ENCODE measurements at places on chromosomes 11 and 22.
A peak's percentile ranks its signal among the peaks of the same experiment; 100 is the strongest.

- no peak for DNase-seq
Observed at GRCh38 chr11:92558323-92558722, 333.7 kb downstream of the FAT3 start.

DNA sequence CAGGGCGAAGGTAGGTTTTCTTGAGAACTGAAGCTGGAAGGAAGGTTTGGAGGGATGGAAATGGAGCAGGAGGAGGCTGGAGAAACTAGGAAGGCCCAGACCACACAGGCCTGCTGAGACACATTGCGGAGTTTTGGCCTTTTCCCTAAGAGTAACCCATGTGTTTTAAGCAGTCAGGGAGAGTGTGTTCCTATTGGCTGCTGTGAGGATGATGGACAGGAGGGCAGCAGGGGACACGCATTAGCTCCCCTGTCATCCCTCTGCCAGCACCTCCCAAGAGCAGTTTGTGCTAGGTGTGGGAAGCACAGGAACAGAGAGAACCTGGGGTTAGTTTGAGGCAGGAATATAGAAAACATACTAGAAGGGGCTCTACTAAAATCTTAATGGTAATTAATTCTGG is 842.1 kb downstream of the TBC1D22A start:
- DNase-seq = no peak

DNA sequence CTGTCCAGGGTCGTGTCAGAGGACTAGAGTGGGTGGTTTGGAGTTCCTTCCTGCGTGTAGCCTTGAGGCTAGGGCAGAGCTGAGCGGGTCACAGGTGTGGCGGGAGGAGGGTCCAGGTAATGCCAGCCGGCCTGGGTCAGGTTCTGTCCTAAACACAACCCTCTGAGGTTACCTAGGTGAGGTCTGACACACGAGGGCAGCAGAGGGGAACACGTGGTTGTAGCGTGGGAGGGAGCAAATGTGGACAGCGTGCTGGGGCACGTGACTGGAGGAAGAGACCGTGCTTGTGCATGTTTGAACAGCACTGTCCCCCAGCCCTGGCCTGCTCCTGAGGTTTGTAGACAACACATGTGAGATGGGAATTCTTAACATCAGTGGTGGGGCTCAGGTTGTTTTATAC is 13.1 kb downstream of the MOV10L1 start:
- DNase-seq = peak; percentile 7

DNA sequence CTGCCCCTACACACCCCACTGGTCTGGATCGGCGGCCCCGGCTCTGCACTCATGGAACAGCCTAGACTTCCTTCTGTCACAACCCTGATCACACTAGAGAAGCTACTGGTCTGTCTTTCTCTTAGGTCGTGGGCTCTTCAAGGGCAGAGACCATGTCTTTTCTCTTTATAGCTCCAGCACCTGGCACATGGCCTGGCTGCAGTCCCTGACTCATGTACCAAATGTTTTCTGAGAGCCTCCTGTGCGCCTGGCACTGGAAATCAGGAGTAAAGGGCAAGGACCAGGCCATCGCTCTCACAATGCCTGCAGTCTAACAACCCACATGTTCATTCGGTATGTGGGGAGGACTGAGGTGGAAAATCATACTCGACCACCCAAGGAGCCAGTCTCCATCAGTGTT is 7.5 kb downstream of the ASCC2 start:
- DNase-seq = no peak

- DNase-seq = no peak
Observed at GRCh38 chr11:73889019-73889418, 12.2 kb downstream of the PAAF1 start.

- no peak for DNase-seq
Observed at GRCh38 chr11:100716838-100717237, 29.8 kb downstream of the ARHGAP42 start.

DNA sequence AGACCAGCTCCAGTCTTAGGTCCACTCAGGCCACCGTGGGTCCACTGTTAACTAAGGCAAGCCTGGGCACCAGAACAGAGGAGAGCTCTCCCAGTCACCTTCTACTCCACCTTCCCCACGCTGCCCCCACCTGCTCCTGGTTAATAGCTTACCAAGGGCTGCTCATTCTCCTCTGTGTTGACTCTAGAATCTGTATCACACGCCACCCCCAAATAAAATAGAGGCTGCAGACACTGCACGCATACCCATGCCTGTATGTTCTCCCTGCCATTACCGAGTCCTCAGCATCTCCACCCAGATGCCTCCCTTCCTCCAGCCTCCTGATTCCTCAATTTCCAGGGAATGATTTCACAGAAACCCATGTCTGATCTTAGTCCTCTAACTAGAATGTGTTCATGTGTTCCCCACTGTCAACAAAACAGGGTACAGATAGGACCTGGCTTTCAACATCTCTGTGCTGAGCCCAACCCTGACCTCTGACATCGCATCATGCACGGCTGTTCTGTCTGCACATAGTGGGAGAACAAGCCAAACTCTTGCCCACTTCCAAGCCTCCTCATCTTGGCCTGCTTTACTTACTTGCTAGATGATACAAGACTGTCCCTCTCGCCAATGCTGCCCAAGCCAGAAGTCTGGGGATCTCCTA is 49.8 kb downstream of the SMCO4 start:
- no peak for DNase-seq

- no peak for DNase-seq
Observed at GRCh38 chr11:114078423-114078822, 18.9 kb downstream of the ZBTB16 start.

DNA sequence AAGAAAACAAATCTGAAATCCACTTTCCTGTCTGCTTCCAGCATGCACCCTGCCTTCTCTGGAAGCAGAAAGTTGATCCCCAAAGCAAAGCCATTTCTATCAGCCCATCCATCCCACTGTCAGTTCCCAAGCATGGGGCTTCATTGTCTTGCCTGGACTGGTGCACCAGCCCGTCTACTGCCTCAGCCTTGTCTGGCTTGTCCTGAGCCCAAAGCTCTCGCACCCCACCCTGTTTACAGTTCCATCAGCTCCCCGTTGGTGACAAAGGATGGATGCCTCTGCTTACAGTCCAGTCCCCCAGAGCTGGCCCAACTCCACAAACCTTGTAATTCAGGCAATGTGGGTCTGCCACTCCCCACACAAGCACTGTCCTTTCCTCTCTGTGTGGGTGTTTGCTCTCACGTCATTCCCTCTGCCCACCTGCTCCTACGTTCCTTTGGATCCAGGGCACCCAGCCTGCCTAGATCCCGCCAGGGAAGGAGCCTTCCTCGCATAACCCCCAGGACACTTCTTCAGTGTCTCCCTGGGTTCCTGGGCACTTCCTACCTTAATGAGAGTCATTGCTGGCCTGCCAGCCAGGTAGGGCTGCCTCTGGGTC is 38.8 kb downstream of the FBLN1 start:
- DNase-seq = no peak

DNA sequence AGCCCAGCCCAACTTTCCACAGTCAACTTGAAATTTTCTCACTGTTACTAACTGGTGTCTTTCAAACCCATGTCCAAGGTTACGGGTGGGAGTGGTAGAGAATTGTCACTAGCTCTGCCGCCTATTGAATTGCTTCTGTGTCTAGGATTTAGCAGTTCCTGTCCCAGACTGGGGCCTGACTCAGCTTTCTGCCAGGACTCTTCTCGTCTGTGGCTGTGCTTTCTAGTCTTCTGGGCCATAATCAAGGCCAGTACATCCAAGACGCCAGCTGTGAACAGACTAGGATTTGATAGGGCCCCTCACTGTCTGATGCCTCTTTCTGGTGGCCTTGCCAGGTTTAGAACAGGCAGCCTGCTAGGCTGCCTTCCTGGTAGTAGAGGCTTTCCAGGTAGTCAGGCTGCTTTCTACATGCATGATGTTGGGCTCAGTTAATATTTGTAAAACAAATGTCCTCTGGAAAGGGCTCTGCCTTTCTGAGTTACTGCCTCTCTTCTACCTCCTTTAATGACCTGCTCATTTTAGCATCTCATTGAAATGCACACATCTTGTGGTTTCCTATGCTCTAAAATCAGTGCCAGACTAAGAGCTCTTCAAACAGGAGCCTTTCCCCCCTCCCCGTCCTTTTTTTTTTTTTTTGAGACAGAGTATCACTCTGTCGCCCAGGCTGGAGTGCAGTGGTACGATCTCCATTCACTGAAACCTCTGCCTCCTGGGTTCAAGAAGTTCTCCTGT is 13.1 kb upstream of the HIKESHI start:
- DNase-seq = no peak

GRCh38 chr11:60955571-60955970 is 3.6 kb upstream of the SLC15A3 start:
- no peak for DNase-seq

DNA sequence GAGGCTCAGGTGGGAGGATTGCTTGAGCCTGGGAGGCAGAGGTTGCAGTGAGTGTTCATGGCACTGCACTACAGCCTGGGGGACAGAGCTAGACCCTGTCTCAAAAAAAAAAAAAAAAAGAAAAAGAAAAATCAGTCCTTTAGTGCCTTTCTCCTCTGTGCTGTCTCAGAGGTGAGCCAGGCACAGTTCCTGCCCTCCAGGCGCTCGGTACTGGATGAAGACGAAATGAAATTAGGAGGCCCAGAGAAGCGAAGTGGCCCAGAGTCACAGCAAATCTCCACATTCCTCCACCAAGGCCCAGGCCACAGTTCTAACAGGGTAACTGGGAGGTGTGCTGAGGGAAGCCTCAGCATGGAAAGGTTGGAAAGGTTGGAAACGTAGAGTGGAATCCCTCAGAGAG is 4.9 kb downstream of the PLEKHB1 start:
- no peak for DNase-seq

GRCh38 chr11:133029107-133029506 is 503.2 kb downstream of the OPCML start:
- no peak for DNase-seq

DNA sequence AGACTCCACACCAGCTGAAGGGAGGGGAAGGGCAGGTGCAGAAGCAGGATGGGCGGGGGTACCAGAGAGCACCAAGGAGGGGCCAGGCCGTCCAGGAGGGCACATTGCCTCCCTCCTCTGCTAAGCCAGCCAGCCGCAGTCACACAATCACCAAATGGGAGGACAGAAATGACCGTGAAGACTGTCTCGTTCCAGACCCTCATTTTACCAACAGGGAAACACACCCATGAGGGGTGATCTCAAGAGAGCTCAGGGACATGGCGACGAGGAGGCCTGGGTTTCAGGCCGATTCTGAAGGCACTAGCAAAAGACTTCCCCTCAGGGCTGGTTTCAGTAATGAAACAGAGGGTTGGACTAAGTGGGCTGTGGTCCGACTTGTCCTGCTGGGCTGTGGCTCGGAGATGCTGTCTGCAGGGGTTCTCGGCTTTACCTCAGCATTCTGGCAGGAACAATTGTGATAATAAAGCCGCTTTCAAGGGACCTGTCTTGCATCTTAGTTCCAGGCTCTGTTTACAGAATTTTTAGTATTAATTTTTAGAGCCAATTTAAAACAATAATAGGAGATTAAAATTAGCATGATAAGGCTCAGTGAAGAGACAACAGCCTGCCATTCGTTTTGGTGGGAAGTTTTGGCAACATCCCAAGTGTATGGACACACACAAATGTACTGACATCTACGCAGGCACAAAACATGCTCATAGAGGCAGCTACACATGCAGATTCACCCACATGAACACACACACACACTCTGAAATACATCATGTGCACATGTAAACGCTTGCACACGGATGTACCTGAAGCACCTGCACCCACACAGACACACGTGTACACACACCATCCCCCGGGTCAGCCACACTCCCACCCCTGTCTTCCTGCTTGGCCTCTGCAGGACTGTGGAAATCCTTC is 2.0 kb upstream of the B3GAT1 start:
- DNase-seq = no peak

DNA sequence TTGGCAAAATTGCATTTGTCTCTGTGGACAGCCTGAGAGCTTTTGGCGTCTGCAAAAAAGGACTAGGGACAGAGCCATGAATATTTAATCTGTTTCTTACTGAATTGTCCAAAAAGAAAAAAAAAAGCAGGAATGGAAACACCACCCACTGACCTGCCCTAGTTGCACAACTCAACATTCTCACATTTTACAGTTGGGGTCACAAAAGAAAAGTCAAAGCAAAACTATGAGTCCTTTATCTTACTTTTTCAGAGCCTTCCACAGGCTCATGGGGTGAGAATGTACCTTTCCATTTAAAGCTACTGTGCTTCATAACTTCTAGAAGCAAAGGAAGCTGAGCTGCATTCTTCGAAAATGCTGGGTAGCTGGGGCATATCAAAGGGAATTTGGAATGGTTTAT is 225.7 kb downstream of the FAM76B start:
- no peak for DNase-seq

GRCh38 chr11:99952816-99953215 is 734.3 kb upstream of the ARHGAP42 start:
- DNase-seq = no peak

GRCh38 chr11:118659953-118660680 is 19.3 kb downstream of the TREH start:
- DNase-seq = no peak

- no peak for DNase-seq
Observed at GRCh38 chr11:113569391-113569790, 94.2 kb upstream of the DRD2 start.

DNA sequence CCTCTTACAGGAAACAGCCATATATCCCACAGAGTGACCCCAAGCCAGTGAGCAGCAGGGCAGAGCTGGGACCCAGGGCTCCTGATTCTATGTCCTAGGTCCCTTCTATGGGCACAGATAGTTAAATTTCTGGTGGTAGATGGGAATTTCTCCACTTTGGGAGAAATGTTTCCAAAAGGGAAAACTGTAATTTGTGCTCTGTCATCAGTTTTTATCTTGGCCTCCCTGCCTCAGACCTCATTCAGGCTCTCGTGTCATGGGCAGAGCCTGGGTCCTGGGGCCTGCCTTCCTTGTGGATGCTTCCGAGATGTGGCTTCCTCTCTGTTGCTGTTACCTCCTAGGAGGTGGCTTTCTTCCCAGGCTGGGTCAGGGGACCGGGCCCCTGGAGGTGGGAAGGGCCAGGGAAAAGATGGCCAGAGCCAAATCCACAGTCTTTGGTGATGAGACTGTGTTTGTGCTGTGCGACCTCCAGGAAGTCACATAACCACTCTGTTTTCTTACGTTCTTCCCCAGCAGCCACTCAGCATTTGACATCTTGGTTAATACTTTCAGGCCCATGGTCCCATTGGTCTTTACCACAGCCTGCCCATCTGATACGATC is 8.6 kb downstream of the LRRC32 start:
- DNase-seq = no peak

DNA sequence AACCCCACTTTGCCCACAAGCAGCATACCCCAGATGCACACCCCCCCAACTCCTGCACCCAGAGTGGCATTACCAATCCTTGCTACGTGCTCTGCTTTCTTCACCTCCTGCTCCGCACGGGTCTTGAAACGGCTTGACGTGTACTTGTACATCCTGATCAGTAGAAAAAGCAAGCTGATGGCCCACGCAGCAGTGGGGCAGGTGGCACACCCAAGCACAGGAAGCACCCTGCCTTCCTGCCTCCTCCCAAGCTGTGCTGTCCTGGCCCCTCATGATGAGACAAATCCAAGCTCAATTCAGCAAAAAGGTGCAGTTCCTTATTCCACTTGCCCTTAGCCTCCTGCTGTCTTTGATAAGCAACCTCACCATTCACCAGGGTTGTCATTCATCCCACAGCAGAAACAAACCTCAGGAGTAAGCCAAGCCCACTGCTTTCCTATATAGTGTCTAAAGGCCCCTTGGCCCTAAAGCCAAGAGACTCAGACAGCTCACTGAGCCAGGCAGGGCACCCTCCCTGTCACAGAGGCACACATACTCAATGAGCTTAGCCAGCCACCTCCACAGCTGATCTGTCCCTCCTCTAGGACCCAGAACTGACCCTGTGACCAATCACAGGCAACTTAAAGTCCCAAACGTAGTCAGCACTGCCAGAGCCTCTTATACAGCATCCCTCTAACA is 27.8 kb downstream of the MORC2 start:
- peak; percentile 40 for DNase-seq

- DNase-seq = no peak
Observed at GRCh38 chr11:127242676-127243075, 242.1 kb upstream of the KIRREL3 start.

- peak; percentile 63 for DNase-seq
Observed at GRCh38 chr22:41524809-41525449, 19.3 kb downstream of the POLR3H start.

All from stimulated activated CD4-positive, alpha-beta T cell treated with anti-CD3 and anti-CD28 coated beads, Interleukin-2, amount 100 ng/mL, for 24 hours (primary cell).